ENCODE measurements at places on chromosomes 7 and 10. TPM values are rescaled to one million over a fixed set of nuclear protein-coding genes. Genes with fewer than 3 reads are reported as not detected.

The PNLIPRP1 gene
- total RNA-seq = not detected

The ANKRD61 gene
- not detected for total RNA-seq

The PRRT4 gene
- total RNA-seq = 1.1 TPM

The STARD3NL gene
- 67.6 TPM for total RNA-seq

The ODAD2 gene
- 8.8 TPM for total RNA-seq

The FANK1 gene
- total RNA-seq = 0.71 TPM

The WDFY4 gene
- 2.5 TPM for total RNA-seq

The CALCR gene
- not detected for total RNA-seq

The ZNF511 gene
- total RNA-seq = 47.4 TPM

The HOXA13 gene
- 9.4 TPM for total RNA-seq

The ZNF107 gene
- total RNA-seq = 5.7 TPM

The RET gene
- total RNA-seq = 6.5 TPM

The PLAC9 gene
- total RNA-seq = 5.1 TPM

The NODAL gene
- total RNA-seq = not detected

The ELOVL3 gene
- total RNA-seq = 0.71 TPM

Measured in sigmoid colon (tissue), 7 donors.